Activated naive CD4-positive, alpha-beta T cell treated with anti-CD3 and anti-CD28 coated beads, Interleukin-2, amount 50 U/mL, for 72 hours (primary cell): ENCODE measurements at places on chromosomes 2 and 18.

- DNase-seq: no peak
Measured at GRCh38 chr2:128405467-128405900, 86.8 kb upstream of the HS6ST1 start.

DNA sequence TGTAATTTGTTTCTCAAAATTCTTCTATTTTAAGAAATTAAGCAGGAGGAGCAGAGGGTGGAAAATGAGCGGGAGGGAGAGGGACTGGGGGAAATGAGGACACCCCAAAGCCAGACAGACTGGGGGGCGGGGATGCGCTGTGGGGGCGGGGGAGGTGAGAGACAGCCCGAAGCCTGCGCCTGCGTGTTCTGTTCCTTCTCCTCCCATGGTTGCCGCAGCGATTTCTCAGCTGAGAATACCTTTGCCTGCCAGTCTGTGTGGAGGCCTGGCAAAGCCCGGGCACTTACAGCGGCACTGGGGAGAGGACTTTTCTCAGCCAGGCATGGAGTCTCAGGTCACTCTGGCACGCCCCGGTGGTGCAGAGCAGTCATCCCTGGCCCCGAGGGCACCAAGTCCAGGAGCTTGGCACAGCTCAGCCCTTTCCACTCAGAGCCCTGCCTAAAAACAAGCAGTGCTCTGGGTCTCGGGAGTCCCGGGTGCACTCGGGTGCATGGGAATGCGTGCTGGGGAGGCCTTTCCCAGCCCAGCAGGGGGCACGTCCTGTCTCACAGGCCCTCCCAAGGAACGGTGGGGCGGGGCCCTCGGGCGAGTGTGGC, 289.3 kb upstream of the HS6ST1 start:
- DNase-seq: no peak

DNA sequence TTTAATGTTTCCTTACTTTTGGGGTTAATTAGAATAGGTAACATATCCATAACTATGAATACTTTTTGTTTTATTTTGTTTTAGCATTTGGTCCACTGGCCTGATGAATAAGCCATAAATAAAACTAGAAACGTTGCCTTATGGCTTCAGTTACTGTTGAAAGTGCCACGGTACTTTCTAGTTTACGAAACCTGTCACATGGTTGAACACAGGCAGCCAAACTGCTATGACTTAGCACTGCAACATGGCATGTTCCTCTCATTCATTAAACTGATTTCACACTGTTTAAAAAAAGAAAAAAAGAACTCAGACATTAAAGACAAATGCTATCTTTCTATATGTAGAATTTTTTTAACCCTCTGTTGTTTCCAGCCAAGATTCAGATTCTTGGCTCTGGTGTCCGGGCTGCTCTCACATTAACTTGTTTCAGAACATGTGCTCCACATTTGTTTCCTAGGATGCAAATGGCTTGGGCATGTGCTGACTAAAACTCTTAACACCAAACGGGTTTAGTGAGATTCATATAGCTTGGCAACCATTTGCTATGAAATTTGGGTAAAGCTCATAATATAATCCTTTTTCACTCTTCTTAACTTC, 323.9 kb upstream of the RND3 start:
- DNase-seq: no peak

GRCh38 chr2:208794288-208794975, 387.8 kb downstream of the PTH2R start:
- DNase-seq: no peak

DNA sequence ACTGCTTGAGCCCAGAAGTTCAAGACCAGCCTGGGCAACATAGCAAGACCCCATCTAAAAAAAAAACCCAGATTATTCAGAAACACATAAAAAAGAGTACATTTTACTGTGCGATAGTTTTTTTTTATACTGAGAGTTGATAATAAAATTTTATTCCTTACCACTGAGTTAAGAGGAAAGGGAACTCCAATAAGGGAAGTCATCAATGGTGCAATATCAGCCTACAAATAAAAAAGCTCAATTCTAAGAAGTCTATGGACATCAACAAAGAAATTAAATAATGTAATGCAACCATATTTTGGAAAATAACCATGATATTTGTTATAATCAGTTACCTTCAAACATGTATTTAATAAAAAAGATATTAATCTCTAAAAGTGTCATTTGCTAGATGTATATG, 46.6 kb downstream of the PIGN start:
- no peak for DNase-seq
